Activated CD4-positive, alpha-beta memory T cell treated with anti-CD3 and anti-CD28 coated beads for 36 hours (primary cell): ENCODE measurements at places on chromosomes 16 and 17. TPM values are rescaled to one million over a fixed set of nuclear protein-coding genes. Genes with fewer than 3 reads are reported as not detected.

Gene TP53TG3F
- total RNA-seq: not detected

DNA sequence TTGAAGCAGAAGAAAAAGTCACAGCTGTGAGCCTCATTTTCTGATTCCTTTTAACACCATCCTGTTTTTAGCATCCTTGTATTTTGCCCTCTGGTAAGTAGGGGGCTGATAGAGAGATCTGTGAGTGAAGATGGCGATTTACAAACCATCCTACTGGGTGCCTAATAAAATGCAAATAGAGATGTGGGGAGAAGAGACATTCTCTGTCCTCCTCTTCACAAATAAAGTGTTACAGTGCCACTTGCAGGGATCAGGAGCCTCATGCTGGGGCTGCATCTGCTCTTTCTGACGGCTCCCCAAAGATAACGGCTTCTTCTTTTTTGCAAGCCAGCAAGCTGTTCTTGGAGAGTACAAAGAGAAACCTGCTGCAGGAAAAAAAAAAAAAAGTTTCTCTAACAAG is 418.6 kb downstream of the TOX3 start:
- H3K27ac ChIP-seq: no peak overlapping the region
- DNase-seq: no peak
- H3K27me3 ChIP-seq: no peaks in the 10 kb centered on the region
- no peaks in the 10 kb centered on the region for H3K36me3 ChIP-seq

DNA sequence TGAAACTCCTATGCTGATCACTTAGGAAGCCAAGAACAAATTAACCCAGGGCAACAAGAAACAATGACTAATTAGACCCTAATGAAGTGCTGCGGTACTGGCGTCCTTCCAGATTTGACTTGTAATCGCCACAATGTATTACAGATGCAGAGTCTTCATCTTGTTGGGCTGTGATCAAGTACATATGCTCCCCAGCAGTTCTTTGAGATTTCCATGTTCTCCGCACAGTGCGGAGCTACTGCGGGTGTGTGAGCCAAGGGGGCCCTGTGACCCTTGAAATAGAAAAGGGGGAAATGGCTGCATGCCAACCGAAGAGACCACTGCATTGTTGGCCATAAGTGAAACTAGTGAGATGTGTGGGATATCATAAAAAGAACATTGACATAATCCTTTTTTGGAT is 469.9 kb downstream of the MAF start:
- H3K36me3 ChIP-seq: no peaks in the 10 kb centered on the region
- H3K27me3 ChIP-seq: no peaks in the 10 kb centered on the region
- DNase-seq: no peak
- no peak overlapping the region for H3K4me3 ChIP-seq
- no peak overlapping the region for H3K27ac ChIP-seq

DNA sequence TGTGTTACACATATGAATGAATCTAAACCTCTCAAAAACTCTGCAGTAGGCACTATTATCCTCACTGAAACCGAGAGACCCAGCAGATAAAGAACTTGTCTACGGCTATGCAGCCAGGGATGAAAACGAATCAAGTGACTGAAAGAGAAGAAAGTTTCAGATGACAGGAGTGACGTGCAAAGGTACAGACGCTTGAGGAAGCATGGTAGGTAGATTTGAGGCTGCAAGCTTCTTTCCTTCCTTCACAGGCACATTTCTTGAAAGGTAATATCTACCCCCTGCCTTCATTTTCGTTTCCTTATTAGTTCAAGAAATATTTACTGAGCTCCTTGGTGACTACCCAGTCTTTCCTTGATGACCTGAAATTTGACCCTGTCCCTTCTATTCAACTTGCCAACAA is 211.5 kb upstream of the AXIN2 start:
- no peaks in the 10 kb centered on the region for H3K27me3 ChIP-seq
- no peak overlapping the region for H3K27ac ChIP-seq
- no peak overlapping the region for H3K4me3 ChIP-seq

- DNase-seq: peak; percentile 62
- H3K36me3 ChIP-seq: no peaks in the 10 kb centered on the region
- peaks cover 10% of the 10 kb centered on the region for H3K4me1 ChIP-seq
- H3K4me3 ChIP-seq: no peak overlapping the region
- peak overlapping the region; percentile 9 for H3K27ac ChIP-seq
These were observed 12.3 kb upstream of the UBE2I start for GRCh38 chr16:1297018-1297696.

DNA sequence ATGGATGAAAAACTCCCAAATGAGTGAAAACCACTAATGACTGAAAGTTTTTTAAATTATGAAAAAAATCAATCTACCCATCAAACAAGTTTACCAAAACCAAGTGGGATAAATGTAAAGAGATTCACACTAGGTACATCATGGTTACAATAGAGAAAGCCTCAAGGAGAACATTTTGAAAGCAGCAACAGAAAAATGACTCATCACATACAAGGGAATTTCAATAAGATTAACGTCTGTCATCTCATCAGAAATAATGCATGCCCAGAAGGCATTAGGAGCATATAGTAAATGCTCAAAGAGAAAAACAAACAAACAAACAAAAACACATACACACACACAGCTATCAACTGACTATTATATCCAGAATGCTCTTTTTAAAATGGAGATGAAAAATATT is 261.8 kb upstream of the KIF2B start:
- no peaks in the 10 kb centered on the region for H3K27me3 ChIP-seq
- H3K27ac ChIP-seq: no peak overlapping the region
- H3K4me3 ChIP-seq: no peak overlapping the region
- H3K36me3 ChIP-seq: no peaks in the 10 kb centered on the region
- no peak for DNase-seq

GRCh38 chr17:81053041-81053970 is 18.4 kb downstream of the BAIAP2 start:
- H3K27ac ChIP-seq: no peak overlapping the region
- DNase-seq: no peak

DNA sequence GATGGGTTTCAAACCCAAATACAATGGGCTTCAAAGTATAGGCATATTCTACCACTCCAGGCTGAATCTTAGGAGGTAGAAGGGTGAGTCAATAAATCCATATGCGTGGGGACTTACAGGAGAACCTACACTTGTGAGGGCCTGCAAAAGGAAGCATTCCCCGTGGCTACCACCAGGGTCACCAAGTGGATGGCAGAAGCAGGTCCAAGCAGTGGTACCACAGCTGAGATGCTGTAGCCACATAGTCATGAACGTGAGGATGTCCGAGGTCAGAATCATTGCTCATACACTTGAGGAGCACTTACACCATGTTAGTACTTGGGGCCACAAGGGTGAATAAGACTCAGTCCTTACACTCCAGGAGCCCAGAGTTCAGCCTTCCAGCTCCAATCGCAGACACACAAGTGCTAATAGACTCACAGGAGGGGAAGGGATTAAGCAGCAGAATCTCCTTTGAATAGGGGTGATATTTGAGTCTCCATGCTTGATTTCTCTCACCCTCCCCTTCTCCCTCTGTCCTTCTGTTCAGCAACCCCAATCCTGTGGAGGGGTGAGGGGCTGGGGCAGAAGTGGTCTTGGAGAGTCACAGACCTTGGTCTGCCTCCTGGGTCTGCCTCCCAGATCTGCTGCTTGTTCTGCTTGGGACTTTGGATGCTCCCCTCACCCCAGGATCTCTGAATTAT is 42.5 kb upstream of the ASIC2 start:
- no peak overlapping the region for H3K4me3 ChIP-seq
- no peaks in the 10 kb centered on the region for H3K4me1 ChIP-seq
- no peak for DNase-seq
- peaks cover 12% of the 10 kb centered on the region for H3K27me3 ChIP-seq
- no peaks in the 10 kb centered on the region for H3K36me3 ChIP-seq

DNA sequence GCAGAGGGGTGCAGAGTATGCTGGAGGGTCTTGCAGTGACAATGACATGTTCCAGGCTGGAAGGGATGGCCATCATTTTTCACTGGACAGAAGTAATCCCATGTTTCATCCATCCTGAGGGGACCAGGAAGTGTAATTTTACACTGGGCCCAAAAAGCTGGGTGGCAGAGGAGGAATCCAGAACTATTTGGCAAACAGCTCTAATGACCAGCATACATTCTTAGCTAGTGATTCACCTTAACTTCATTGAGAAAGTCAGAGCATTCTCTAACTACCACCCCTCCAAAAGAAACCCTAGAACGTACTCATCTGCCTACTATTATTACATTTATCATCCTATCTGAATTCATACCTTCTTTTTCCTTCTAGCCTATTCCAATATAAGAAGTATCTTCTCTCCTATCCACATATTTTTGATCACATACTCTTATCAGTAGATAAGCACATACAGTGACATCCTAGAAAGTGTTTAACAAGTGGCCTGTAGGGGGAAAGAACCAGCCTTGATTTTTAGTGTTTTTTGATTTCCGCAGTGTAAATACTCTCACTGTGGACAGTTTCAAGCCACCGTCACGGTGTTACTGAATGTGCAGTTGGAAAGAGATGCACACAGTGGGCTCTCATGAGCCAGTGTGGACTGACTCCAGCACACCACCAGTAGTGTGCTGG is 118.1 kb downstream of the FTO start:
- H3K4me3 ChIP-seq: no peak overlapping the region
- H3K27me3 ChIP-seq: no peaks in the 10 kb centered on the region
- no peak overlapping the region for H3K27ac ChIP-seq
- peaks cover 9% of the 10 kb centered on the region for H3K36me3 ChIP-seq
- DNase-seq: no peak

DNA sequence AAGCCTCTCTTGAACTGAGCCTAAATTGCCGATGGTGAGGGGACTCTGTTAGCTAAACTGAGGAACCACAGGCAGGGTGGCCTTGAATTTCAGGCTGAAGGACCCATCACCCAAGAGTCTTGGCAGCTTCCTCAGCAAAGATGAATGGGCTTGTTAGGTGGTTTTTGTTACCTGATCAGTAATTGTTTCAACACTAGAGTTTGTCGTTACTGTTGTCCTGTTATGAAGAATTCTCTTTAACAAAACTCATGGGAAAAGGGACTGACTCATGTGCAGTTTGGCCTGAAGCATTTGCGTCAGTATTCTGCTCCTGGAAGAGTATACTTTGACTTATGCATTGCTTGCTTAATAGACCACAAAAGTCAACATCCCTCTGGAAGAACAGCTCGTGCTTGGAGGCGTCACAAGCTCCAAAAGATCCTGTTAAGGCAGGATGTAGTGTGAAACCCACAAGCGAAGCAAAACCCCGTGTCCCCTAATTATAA is 206.0 kb downstream of the IRX3 start:
- H3K27ac ChIP-seq: no peak overlapping the region
- H3K4me1 ChIP-seq: no peaks in the 10 kb centered on the region
- H3K4me3 ChIP-seq: no peak overlapping the region
- H3K36me3 ChIP-seq: peaks cover 3% of the 10 kb centered on the region
